ENCODE measurements at places on chromosomes 2 and 18.

GRCh38 chr2:209519906-209520305 is 96.1 kb downstream of the MAP2 start:
- peaks cover under 1% of the 10 kb centered on the region for H3K4me1 ChIP-seq
- H3K27ac ChIP-seq = no peak overlapping the region
- DNase-seq = no peak

DNA sequence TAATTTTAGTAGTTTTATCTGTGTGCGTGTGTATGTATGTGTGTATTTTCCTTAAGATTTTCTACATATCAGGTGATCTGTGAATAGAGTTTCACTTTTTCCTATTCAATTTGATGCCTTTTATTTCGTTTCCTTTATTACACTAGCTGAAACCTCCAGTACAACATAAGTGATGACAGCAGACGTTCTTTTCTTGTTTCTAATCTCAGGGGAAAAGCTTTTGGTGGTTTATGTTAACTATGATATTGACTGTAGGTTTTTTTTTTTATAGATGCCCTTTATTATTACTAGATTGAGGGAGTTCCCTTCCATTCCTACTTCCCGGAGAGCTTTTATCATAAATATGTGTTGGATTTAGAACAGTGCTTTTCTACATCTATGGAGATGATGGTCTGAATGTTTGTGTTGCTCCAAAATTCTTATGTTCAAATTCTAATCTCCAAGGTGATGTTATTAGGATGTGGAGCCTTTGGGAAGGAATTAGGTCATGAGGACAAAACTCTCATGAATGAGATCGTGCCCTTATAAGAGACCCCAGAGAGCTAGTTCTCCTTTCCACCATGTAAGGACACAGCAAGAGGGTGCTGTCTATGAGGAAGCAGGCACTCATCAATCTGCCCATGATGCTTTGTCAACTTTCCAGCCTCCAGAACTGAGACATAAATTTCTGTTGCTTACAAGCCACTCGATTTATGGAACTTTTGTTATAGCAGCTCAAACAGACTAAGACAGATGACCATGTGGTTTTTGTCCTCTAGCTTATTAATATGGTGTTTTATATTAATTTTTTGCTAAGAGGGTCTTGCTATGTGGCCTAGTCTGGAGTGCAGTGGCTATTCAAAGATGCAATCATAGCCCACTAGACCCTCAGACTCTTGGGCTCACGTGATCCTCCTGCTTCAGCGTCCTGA is 5.9 kb upstream of the RHBDD1 start:
- no peaks in the 10 kb centered on the region for H3K27me3 ChIP-seq
- H3K4me3 ChIP-seq = no peak overlapping the region
- H3K36me3 ChIP-seq = peaks cover 2% of the 10 kb centered on the region
- peak; percentile 5 for DNase-seq

DNA sequence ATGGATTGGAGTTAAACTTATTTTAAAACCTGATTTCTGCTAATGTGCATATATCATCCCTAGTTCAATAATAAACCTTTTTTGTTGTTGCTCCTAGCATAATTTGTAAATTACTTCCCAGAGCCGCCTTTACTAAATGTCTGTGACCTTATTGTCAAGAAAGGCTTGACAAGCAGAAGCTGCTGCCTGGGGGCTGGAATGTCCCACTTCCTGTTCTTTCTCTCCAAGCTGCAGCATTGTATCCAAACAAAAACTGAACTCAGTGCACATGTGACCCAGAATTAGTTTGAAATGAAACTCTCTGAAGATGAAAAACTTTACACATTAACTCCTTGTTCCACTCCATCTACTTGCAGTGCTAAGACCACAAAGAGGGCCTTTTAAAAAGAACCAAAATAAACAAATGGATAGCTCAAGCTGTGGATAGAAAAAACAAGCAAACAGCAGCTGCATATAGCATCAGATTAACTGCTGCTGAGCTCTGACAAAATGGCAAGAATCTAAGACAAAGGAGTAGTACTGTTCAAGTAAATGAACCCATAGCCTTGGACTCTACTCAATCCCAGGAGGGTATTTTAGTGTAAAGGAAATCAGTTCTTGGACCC is 99.8 kb upstream of the NEUROD1 start:
- no peak for DNase-seq
- H3K4me1 ChIP-seq = peaks cover 25% of the 10 kb centered on the region
- H3K27me3 ChIP-seq = no peaks in the 10 kb centered on the region
- no peak overlapping the region for H3K4me3 ChIP-seq
- no peak overlapping the region for H3K27ac ChIP-seq
- no peaks in the 10 kb centered on the region for H3K36me3 ChIP-seq

DNA sequence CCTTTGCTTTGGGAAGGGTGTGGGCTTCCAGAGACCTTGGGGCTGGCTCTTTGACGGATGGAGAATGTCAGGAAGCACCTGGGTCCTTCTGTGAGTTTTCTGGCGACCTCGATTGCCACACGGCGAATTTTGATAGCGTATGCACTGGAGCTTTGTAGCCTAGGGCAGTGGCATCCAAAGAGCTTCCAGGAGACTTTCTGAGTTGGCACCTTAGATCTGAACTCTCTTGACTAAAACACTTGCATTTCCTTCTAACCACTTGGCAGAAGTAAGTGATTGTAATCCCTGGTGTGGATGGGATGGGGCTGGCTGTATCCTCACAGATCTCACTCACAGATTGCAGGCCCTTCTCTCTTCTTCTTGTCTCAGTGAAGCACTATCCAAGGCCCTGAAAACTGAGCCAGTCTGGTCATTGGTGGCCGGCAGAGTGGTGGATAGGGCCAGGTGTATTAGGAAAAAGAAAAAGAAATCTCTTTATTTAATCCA is 7.8 kb downstream of the RNF144A start:
- H3K27me3 ChIP-seq = no peaks in the 10 kb centered on the region
- peak overlapping the region; percentile 52 for H3K27ac ChIP-seq
- peaks cover 64% of the 10 kb centered on the region for H3K36me3 ChIP-seq
- H3K4me3 ChIP-seq = no peak overlapping the region
- peaks cover 9% of the 10 kb centered on the region for H3K4me1 ChIP-seq

DNA sequence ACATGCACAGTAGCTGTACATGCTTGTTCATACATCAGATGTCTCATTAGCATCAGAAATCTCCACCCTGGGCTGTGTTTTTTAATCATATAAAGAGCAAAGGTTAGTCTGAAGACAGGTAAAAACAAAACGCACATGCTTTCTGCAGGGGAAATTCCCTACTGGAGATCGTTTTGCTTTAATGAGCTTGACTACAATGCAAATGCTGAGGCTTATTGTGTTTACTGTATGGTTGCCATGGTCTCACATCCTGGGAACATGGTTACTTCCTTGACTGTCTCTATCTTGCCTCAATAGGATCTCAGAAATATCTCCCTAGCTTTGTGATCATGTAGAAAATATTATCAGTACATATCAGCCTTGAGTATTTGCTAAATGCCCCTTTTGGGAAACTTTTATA is 336.5 kb upstream of the TFPI start:
- H3K4me1 ChIP-seq = no peaks in the 10 kb centered on the region
- no peaks in the 10 kb centered on the region for H3K36me3 ChIP-seq
- no peak overlapping the region for H3K27ac ChIP-seq
- H3K4me3 ChIP-seq = no peak overlapping the region
- H3K27me3 ChIP-seq = no peaks in the 10 kb centered on the region

GRCh38 chr2:108634011-108634410 is 85.3 kb upstream of the RANBP2 start:
- H3K4me1 ChIP-seq = peaks cover 85% of the 10 kb centered on the region
- H3K27ac ChIP-seq = no peak overlapping the region
- no peak for DNase-seq
- H3K36me3 ChIP-seq = peaks cover 2% of the 10 kb centered on the region

- H3K27me3 ChIP-seq = no peaks in the 10 kb centered on the region
- H3K36me3 ChIP-seq = no peaks in the 10 kb centered on the region
- no peak overlapping the region for H3K27ac ChIP-seq
- peaks cover 22% of the 10 kb centered on the region for H3K4me1 ChIP-seq
Observed at GRCh38 chr2:120312860-120313694, 32.9 kb upstream of the INHBB start.

- H3K36me3 ChIP-seq = no peaks in the 10 kb centered on the region
- H3K4me3 ChIP-seq = peak overlapping the region; percentile 36
- peak; percentile 37 for DNase-seq
- peaks cover 14% of the 10 kb centered on the region for H3K4me1 ChIP-seq
Observed at GRCh38 chr2:226693521-226693920, 106.1 kb downstream of the IRS1 start.

DNA sequence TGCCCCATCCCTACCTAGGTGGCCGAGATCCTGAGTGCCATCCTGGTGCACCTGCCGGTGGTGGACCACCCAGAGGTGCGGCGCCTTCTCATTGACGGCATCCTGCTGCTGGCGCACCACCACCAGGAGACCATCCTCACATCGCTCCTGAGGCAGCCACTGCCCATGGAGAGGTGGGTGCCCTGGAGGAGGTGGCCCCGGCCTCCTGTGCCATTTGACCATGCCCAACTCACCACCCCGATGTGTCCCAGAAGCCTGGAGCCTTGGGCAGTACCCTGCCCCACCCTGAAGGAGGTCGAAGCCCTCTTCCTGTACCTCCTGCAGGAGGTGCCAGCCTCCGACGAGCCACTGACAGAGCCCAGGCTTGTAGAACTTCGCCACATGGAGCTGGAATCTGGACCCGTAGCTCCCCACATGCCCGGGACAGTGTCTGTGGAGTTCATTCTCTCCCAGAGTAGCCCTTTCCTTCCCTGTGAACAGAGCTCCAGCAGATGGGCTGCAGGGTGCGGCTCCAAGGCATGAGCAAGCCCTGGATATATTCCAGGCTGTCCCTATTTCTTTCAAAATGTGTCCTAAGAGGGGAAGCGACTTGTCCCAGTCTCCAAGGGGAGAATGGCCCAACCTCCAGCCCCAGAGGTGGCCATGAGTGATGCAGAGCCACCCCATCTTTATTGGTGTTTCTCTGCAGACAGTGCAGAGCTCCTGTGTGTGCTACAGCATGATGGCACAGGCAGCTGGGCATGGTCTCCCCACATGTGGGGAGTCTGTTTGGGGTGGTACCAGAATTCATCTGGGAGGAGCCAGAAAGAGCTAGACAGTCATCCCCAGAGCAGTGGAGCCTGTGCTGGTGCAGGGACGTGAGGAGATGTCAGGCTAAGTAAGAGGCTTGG is 34.2 kb downstream of the HJURP start:
- H3K4me3 ChIP-seq = no peak overlapping the region
- no peaks in the 10 kb centered on the region for H3K36me3 ChIP-seq
- H3K4me1 ChIP-seq = no peaks in the 10 kb centered on the region
- no peak for DNase-seq
- H3K27me3 ChIP-seq = no peaks in the 10 kb centered on the region
- no peak overlapping the region for H3K27ac ChIP-seq

DNA sequence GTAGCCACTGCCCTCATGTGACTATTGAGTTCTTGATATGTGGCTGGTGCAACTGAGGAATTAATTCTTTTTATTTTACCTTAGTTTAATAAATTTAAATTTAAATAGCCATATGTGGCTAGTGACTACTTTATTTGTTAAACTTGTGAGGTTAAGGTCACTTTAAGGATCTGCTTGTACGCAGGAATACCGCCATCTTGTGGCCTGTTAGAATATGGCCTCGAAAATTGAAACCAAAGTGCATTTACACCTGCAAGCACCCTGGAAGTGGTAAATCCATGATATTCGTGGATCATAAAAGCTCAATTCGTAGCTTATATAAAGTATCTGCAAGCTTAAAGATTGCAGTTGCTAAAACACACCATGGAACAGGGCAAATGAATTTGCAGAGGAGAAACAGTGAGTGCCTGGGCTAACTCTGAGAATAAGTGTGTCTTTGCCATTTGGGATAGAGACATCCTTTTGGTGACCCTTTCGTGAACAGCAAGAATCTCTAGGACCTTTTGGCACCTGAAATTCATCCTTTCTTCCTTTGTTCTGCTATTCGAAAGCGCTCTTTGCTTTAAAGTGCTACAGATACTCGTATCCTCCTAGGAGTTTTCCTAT is 59.9 kb upstream of the REG3A start:
- H3K4me3 ChIP-seq = no peak overlapping the region
- peak; percentile 76 for DNase-seq
- no peaks in the 10 kb centered on the region for H3K36me3 ChIP-seq
- H3K27me3 ChIP-seq = no peaks in the 10 kb centered on the region
- H3K27ac ChIP-seq = no peak overlapping the region

DNA sequence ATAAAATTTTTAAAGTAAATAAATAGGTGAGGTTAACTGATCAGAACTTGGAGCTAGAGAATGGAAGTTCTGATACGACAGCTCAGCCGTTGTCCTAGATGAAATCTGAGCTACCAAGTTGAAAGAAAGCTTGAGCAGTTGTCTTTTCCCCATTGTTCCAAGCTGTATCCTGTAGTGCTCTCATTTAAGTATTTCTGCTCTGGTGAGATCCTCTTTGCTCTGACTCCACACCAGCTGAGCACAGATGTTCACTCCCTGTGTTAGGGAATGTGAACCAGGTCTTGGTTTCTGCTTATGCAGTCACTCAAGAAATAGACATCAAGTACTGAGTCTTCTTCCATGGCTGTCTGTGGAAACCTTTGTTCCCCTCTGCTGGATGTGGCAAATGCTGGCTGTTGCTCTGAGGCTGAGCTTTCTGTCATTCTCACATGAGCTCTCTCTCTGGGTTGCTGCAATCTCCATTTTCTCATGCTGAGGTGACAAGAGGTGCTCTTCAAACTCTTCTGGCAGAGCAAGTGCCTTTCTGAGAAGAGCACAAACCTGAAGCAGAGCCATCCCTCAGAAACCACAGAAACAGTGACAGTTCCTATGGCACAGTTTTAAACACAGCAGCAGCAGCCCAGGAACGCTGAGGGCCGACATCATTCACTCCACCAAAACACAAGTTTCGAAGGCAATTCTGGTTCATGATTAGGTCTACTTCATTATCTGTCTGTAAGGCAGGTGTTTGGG is 194.1 kb downstream of the SP3 start:
- no peak for DNase-seq

- H3K4me3 ChIP-seq = no peak overlapping the region
- no peaks in the 10 kb centered on the region for H3K27me3 ChIP-seq
- no peak for DNase-seq
- H3K4me1 ChIP-seq = no peaks in the 10 kb centered on the region
Observed at GRCh38 chr18:69308619-69309018, 92.1 kb upstream of the DOK6 start.

DNA sequence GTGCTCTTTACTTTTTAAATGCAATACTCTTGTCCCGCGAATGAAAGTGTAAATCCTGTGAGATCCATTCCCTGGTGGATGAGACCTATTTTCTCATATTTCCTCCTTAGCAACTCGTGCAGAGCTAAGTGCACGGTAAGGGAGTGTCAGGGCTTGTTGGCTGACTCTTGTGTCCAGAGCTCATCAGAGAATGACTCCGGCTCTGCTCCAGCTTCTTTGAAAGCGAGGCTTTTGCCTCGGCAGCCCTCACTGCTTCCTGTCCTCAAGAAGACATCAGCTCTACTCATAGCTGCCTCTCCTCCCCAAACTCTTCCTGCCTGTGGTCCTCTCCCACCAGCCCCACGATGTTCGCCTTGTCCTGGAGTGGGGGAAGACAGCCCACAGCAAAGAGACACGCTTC is 70.7 kb downstream of the LIPG start:
- no peak overlapping the region for H3K27ac ChIP-seq
- no peaks in the 10 kb centered on the region for H3K4me1 ChIP-seq
- H3K4me3 ChIP-seq = no peak overlapping the region
- H3K27me3 ChIP-seq = peaks cover 1% of the 10 kb centered on the region
- DNase-seq = no peak
